ENCODE measurements at places on chromosomes 16 and 17. TPM values are rescaled to one million over a fixed set of nuclear protein-coding genes. Genes with fewer than 3 reads are reported as not detected.

MYO1D gene
- 2.9 TPM for total RNA-seq

SAMD14 gene
- total RNA-seq, result 0.50 TPM

STH gene
- not detected for total RNA-seq

SYT17 gene
- 9.7 TPM for total RNA-seq

SLC12A3 gene
- total RNA-seq, result not detected

DOK4 gene
- 41.2 TPM for total RNA-seq

TUBB3 gene
- 261 TPM for total RNA-seq

SOX15 gene
- total RNA-seq, result 0.34 TPM

OSBPL7 gene
- total RNA-seq, result 12.2 TPM

AIPL1 gene
- not detected for total RNA-seq

KRTAP9-2 gene
- total RNA-seq, result not detected

AOC3 gene
- 1.5 TPM for total RNA-seq

EVPLL gene
- not detected for total RNA-seq

CCDC200 gene
- total RNA-seq, result not detected

ARL6IP1 gene
- total RNA-seq, result 251 TPM

METRNL gene
- total RNA-seq, result 32.8 TPM

C17orf67 gene
- 1.4 TPM for total RNA-seq

ARL17A gene
- 2.6 TPM for total RNA-seq

PRRT2 gene
- 0.28 TPM for total RNA-seq

TPSG1 gene
- not detected for total RNA-seq

DNASE1L2 gene
- 0.95 TPM for total RNA-seq

SLC6A2 gene
- total RNA-seq, result not detected

RASD1 gene
- total RNA-seq, result 1.6 TPM

SLC47A2 gene
- 0.12 TPM for total RNA-seq

HOXB5 gene
- total RNA-seq, result 2.6 TPM

TSPAN10 gene
- 4.7 TPM for total RNA-seq

HSPB9 gene
- not detected for total RNA-seq

TPSD1 gene
- not detected for total RNA-seq

KLHL10 gene
- 0.18 TPM for total RNA-seq

ZNF469 gene
- 7.7 TPM for total RNA-seq

GIT1 gene
- total RNA-seq, result 80.5 TPM

KRTAP1-5 gene
- not detected for total RNA-seq

DHX58 gene
- 0.66 TPM for total RNA-seq

TM4SF5 gene
- total RNA-seq, result 1.2 TPM

WFIKKN1 gene
- total RNA-seq, result 0.23 TPM

ZFP1 gene
- 16.9 TPM for total RNA-seq

CDH1 gene
- 4.2 TPM for total RNA-seq

NUPR1 gene
- 11.2 TPM for total RNA-seq

LITAFD gene
- not detected for total RNA-seq

BICDL2 gene
- total RNA-seq, result not detected

NQO1 gene
- total RNA-seq, result 2,386 TPM

RASL10B gene
- total RNA-seq, result 0.13 TPM

SOST gene
- not detected for total RNA-seq

CD300LB gene
- not detected for total RNA-seq
